ENCODE measurements at places on chromosomes 6 and 20.

GRCh38 chr6:50120300-50120699 is 70.6 kb upstream of the DEFB112 start:
- DNase-seq: no peak

DNA sequence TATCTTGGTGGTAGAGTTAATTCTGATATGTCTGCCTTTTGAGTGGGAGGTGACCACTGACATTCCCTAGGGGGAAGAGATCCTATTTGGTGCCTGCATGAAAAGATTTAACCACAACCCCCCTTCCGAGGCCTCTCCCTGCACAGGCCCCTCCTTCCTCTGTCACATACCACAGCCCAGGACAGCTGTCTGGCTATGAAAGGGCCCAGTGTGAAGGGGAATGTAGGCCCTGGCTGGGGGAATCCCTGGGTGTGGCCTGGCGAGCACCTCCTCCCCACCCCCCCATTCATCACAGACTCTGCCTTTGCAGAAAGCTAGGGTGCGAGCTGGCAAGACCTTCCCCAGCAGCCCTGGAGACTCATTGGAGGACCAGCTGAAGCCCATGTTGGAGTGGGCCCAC is 27.4 kb upstream of the MAPRE1 start:
- DNase-seq: peak; percentile 18

DNA sequence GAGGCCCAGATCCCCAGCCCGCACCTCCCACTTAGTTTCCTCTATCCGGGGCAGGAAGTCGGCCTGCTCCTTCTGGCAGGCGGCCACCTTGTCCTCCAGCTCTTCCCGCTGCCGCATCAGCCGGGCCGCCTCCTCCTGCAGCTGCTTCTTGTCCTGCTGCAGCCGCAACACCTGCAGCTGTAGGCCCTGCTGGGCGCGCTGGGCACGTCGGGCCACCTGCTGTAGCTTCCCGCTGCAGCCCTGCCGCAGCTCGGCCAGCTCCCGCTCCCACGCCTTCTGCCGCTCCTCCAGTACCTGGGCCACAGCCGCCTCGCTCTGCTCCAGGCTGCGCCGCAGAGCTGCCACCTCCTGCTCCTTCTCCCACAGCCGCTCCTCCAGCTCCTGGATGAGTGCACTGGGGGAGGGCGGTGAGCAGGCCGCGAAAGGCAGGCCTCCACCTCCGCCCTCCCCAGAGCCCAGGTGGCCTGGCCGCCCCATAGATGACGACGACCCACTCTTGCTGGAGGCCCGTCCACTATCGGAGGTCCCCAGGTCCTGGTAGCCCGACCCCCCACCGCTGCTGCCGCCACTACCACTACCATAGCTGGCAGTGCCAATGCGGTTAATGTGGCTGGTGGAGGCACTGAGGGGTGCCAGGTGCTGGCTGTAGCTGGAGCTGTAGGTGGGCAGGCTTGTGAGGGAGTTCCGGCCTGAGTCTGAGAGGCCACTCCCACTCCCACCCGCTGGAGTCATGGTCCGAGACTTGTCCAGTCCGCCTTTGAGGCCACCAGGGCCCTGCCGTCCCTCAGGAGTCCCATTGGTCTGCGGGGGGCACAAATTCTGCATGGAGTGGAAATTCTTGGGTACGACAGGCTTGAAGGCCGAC is 6.0 kb upstream of the FASTKD5 start:
- no peak for DNase-seq

DNA sequence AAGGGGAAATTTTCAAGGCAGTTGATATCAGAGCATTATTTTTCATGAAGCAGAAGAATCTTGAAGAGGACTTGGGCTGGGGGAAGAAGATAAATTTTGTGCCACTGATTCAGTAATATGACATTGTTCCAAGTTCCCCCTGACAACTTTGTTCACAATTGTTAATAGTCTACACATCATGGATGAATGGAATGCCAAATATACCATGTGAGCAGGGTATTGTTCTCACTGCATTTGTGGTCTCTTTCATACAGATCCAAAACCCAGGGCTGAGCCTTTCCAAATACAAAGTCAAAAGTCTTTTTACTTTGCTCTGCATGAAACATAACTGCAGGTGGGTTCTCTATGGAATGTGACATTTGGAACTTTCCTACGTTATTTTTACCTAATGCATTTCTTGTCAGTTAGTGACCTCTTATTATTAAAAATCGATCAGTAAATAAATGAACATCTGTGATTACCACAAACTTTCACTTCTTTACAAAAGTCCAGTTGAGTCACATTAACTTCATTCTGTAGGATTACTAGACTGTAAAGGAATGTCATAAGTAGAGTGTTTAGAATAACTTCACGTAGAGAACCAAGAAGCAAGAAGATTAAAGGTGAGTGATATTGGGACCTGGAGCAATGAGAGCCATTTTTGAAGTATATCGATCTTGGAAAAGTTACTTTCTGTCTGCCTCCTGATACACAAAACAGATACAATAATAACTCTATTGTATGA is 100.9 kb downstream of the RCAN2 start:
- no peak for DNase-seq

GRCh38 chr6:44464527-44465310 is 77.2 kb downstream of the CDC5L start:
- no peak for DNase-seq

GRCh38 chr6:3517350-3517749 is 60.5 kb upstream of the SLC22A23 start:
- no peak for DNase-seq

DNA sequence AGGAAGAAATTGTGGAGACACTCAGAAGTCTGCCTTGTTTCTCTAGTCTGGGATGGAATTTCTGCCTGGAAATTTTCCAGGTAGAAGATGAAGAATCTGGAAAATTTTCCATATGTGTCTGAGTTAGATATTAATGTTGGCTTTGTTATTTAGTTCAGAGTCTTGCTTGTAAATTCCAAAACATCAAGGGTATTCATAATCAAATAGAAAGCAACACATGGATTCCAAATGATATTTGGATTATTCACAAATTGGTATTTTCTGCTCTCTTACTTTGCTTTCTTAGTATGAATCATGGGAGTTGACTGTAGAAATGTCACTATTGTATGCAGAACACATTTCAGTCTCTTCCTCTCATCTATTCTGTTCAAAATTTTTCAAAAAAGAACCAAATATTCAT is 116.0 kb downstream of the GRIK2 start:
- DNase-seq: no peak

- no peak for DNase-seq
These were observed 18.2 kb downstream of the HCK start for GRCh38 chr20:32070282-32070681.

- DNase-seq: no peak
These were observed 48.3 kb downstream of the ECT2L start for GRCh38 chr6:138844192-138844591.

Data from stimulated activated CD4-positive, alpha-beta T cell treated with anti-CD3 and anti-CD28 coated beads, Interleukin-4, amount 100 ng/mL, for 4 hours (primary cell).